ENCODE measurements at places on chromosomes 4 and X.

GRCh38 chr4:125891597-125892258 lies 577.0 kb downstream of the FAT4 start:
- no peaks in the 10 kb centered on the region for H3K4me1 ChIP-seq
- no peak for DNase-seq
- H3K36me3 ChIP-seq = no peaks in the 10 kb centered on the region
- H3K4me3 ChIP-seq = no peak overlapping the region
- no peak overlapping the region for H3K27ac ChIP-seq

DNA sequence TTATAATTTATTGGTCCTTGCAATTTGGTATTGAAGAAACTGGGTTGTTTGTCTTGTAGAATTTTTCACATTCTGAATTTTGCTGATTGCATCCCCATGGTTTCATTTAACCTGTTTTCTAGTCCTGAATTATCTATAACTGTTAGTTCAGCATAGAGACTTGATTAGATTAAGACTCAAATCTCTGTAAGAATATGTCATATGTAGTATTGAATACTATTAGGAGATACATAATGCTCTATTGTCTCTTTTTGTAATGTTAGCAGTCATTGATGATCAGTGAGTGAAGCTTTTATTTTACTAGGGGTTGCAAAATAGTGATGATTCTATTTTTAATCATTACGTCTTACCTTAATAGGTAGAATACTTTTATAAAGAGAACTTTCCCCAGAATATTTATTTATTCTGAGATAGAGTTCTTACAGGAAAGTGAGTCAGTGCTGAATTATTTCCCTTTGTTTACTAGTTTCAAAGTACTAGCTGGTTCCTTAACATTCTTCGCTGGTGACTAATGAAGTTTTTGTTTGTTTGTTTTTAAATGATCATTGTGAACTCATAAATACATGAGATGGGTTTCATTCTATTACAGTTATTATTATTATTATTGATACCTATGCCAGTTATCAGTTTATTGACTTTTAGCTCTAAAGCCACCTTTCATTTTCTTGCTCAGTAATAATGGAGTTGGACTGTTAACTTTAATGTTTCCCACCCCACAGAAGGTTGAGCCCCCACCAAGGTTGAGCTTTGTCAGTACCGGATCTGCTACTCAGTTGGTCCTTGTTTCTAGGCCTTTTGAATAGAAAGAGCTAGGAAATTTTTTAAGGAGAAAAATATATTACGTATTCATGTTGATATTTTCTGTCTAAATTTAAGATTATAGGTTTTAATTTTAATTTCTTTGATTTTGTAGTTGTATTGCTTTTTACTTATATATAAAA lies 102.3 kb downstream of the LARP1B start:
- peaks cover 35% of the 10 kb centered on the region for H3K4me1 ChIP-seq
- no peaks in the 10 kb centered on the region for H3K27me3 ChIP-seq
- H3K27ac ChIP-seq = peak overlapping the region; percentile 20
- H3K36me3 ChIP-seq = no peaks in the 10 kb centered on the region
- H3K4me3 ChIP-seq = no peak overlapping the region

GRCh38 chr4:55437823-55438222 lies 42.1 kb downstream of the TMEM165 start:
- no peak overlapping the region for H3K27ac ChIP-seq
- no peak overlapping the region for H3K4me3 ChIP-seq
- DNase-seq = no peak
- H3K36me3 ChIP-seq = peaks cover 46% of the 10 kb centered on the region

DNA sequence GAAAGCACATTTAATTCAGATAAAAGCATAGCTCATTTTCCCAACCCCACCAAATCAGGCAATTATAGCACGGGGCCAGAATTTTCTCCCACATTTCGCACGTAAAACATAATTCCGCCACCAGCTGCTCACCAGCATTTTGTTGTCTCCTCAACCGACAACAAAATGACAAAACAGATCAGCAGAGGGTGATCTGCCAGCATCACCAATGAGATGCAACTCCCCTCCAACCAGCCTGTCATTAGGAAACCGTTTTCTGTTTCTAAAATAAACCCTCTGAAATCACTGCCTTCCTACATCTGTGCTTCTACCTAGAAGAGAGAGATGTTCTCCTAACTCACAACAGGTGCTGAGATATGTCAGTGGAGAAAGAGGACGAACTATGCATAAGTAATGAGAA lies 654.8 kb upstream of the CPEB2 start:
- no peaks in the 10 kb centered on the region for H3K27me3 ChIP-seq
- no peak for DNase-seq
- H3K4me3 ChIP-seq = no peak overlapping the region
- H3K36me3 ChIP-seq = no peaks in the 10 kb centered on the region
- H3K4me1 ChIP-seq = peaks cover 6% of the 10 kb centered on the region

GRCh38 chrX:10030570-10030969 lies 63.4 kb downstream of the CLDN34 start:
- H3K27me3 ChIP-seq = no peaks in the 10 kb centered on the region
- DNase-seq = no peak
- peaks cover 35% of the 10 kb centered on the region for H3K4me1 ChIP-seq
- 0 out of 2 replicates have a peak overlapping the region, but pooled peaks have one; percentile 32 for H3K27ac ChIP-seq

GRCh38 chr4:169030562-169030982 lies 20.5 kb upstream of the CBR4 start:
- no peak overlapping the region for H3K27ac ChIP-seq
- H3K4me1 ChIP-seq = peaks cover 23% of the 10 kb centered on the region
- no peaks in the 10 kb centered on the region for H3K27me3 ChIP-seq
- H3K4me3 ChIP-seq = no peak overlapping the region
- peaks cover 5% of the 10 kb centered on the region for H3K36me3 ChIP-seq

DNA sequence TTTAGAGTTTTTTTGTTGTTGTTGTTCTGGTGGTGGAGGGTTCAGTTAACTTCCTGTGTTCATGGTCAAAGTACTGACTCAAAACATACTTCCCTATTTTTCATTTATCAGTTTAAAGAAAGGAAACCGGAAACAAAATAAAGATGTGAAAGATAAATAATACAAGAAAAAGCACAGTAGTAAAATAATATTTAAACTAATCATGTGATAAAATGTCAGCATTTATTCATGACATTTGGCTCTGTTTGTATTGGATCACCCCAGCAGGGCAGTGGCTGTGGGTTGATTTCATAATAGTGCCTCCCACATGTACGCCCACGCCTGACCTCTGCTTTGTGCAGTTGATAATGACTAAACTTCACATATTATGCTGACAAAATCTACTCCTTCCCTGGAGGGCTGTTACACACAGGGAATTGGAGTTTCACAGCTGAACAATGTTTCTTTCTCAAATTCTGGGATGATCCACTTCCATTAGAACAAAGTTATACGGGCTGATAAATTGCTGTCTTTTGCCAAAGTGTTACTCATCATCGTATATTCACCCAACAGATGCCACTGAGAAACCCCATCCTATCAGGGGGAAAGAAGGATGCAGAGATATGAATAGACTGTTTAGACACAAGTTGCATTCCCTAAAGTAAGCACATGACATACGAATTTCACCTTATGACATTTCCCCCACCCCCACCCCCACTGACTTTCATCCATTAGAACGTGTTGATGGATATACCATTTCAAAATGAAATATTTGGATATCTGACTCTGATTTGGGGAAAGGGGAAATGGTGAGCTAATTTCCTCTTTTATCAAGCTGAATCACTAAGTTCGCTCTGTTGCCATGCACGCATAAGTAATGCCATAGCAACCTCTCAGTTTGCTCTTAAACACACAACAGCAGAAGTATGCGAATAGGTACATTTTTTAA lies 48.3 kb downstream of the AMELX start:
- no peak overlapping the region for H3K27ac ChIP-seq
- H3K4me1 ChIP-seq = peaks cover 8% of the 10 kb centered on the region
- no peak overlapping the region for H3K4me3 ChIP-seq
- H3K27me3 ChIP-seq = peaks cover 3% of the 10 kb centered on the region
- DNase-seq = no peak

DNA sequence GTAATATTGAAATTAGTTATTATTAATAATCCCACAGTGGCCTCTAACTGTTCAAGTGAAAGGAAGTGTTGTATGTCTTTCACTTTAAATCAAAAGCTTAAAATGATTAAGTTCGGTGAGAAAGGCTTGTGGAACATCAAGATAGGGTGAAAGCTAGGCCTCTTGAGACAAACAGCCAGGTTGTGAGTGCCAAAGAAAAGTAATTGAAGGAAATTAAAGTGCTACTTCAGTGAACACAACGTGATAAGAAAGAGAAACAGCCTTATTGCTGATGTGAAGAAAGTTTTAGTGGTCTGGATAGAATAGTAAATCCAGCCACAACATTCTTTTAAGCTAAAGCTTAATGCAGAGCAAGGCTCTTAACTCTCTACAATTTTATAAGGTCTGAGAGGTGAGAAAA lies 42.6 kb upstream of the IL13RA2 start:
- H3K4me3 ChIP-seq = no peak overlapping the region
- peaks cover 4% of the 10 kb centered on the region for H3K36me3 ChIP-seq
- DNase-seq = no peak
- no peak overlapping the region for H3K27ac ChIP-seq

- H3K27me3 ChIP-seq = peaks cover 32% of the 10 kb centered on the region
- DNase-seq = no peak
- H3K36me3 ChIP-seq = peaks cover 23% of the 10 kb centered on the region
- peaks cover 40% of the 10 kb centered on the region for H3K4me1 ChIP-seq
- no peak overlapping the region for H3K27ac ChIP-seq
- peak overlapping the region; percentile 78 for H3K4me3 ChIP-seq
Measured at GRCh38 chrX:108734426-108734825, 1.9 kb downstream of the IRS4 start.
